NCI-H187 (cell line): ENCODE measurements at places on chromosomes 4 and X.

GRCh38 chr4:26648260-26648659, 64.4 kb downstream of the TBC1D19 start:
- no peak for DNase-seq

DNA sequence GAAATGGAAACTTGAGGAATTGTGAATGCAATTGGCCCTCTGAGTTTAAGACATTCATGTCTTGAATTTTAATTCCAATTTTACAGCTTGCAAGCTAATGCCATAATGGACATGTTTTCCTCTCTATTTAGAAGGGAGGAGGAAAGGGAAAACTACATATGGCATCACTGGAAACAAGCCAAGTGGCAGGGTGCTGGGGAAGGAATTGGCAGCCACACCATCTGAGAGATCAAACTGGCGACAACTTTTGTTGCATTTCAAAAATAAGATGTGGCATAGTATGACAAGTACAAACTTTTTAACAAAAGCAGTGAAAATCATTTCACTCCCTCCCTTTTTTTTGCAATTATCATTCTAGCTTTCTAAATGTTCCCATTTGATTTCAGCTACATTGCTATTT, 615.6 kb downstream of the CENPC start:
- no peak for DNase-seq

GRCh38 chr4:118918388-118918787, 29.7 kb downstream of the SYNPO2 start:
- no peak for DNase-seq

DNA sequence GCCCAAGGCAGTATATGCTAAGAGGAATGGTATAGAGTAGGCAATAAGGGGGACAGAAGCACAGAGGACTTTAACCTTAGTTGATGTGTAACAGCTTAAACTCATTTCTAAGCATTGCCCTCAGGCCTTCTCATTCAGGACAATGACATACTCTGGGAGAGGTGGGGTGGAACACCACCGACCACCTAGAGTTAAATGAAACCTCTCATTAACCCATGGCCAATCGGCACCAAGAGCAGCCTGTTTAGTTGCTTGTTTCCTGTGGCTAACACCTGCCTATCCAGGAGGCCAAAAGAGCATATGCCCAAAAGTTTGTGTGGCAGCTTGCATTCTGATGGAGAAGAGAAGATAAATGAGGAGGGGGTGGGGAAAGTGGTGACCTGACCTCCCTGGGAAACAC, 88.7 kb upstream of the PLAC1 start:
- DNase-seq = no peak

DNA sequence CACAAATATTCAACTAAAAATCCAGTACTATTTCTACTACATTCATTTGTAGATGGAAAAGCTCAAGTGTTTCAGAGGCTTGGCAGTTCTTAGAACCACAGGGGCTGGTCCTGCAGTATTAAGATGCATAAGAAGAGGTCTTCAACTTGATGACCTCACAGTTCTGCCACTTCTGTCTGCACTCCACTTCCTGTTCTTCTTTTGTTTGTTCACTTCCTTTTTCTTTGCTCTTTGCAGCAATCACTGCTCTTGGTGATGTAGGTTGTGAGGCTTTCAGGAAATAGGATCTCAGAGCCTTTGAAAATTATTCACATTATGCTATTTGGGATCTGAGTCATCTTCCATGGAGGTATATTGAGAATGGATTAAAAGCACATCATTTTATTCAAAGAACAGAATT, 602.0 kb upstream of the CPEB2 start:
- no peak for DNase-seq

- DNase-seq = no peak
Observed at GRCh38 chr4:41992967-41993857, 2.9 kb downstream of the SLC30A9 start.

GRCh38 chr4:91914176-91914804, 389.5 kb upstream of the GRID2 start:
- no peak for DNase-seq

DNA sequence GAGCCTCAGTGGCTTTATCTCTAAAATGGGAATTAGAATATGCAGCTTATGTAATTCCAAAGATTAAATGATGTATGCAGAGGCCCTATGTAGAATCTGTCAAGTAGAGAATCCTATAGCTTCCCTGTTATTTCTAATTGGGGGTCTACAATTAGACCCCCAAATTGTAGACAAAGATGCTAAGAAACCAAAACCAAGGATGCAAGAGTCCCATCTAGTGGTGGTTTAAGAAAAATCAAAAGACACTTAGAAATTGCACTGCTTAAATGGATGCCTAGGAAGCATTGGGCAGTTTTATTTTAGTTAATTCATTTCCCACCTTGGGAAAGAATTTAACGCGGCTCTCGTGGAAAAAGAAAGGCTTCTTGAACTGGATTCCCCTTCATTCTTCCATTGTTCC, 115.2 kb downstream of the GABRA2 start:
- no peak for DNase-seq

DNA sequence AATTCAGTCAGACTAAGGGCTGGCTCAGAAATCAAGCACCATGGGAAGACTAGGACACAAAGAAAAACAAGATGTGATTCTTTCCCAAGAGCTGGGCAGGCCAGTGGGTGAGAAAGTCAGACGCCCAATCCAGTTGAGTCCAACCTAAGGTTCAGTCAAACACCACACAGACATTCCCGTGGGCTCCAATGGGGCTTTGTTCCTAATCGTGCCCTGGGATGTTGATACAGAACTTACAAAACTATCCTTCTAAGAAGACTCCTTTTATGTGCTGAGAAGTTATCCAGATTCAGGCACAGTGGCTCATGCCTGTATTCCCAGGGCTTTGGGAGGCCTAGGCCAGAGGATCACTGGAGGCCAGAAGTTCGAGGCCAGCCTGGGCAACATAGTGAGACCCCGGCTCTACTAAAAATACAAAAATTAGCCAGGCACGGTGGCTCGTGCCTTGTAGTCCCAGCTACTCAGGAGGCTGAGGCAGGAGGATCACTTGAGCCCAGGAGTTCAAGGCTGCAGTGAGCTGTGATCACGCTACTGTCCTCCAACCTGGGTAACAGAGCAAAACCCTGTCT, 3.7 kb downstream of the BLOC1S4 start:
- no peak for DNase-seq

GRCh38 chr4:54255881-54256280, 26.8 kb downstream of the PDGFRA start:
- DNase-seq = no peak

DNA sequence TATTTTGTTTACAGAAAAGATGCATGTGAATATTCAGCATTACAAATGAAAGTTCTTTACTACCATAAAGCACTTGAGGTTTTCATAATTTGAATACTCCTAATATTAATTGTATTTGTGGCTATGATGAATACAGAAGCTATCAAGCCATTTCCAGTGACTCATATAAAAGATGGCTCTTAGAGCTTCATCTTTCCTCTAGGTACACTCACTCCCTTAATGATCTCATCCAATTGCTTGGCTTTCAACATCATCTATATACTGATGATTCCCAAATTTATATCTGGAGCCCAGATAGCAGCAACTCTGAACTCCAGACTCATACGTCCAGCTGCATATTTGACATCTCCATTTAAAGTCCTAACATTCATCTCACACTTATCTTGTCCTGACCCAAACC, 183.4 kb upstream of the FAM241A start:
- no peak for DNase-seq

- no peak for DNase-seq
Observed at GRCh38 chr4:122932763-122933162, 10.4 kb upstream of the NUDT6 start.

- no peak for DNase-seq
Observed at GRCh38 chrX:131083510-131084142, 25.5 kb downstream of the ARHGAP36 start.

- DNase-seq = no peak
Observed at GRCh38 chr4:152166567-152166966, 369.3 kb downstream of the FBXW7 start.

- no peak for DNase-seq
Observed at GRCh38 chrX:105565856-105566255, 256.5 kb upstream of the NRK start.

- DNase-seq = no peak
Observed at GRCh38 chr4:29013341-29013740, 1706.8 kb upstream of the PCDH7 start.

DNA sequence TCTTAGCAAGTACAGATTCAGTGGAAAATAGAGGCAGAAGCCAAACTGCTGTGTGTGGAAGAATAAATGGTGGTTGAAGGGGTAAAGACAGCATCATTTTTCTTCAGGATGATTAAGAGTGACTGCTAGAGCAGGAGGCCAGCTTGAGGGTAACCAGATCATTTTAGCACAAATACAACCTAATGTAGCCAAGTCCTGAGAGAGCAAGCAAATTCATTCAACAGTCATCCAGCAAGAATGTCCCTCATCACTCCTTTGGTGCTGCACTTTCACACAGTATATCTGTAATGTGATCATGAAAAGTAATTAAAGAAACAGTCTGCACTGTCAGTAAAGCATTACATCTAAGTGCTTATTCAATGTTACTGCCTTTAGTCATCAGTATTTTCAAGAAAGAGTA, 44.8 kb downstream of the NPFFR2 start:
- DNase-seq = no peak
